ENCODE measurements at places on chromosomes 12 and 14.

- DNase-seq, result peak; percentile 93
Measured at GRCh38 chr12:101773650-101774162, 34.4 kb upstream of the SYCP3 start.

- DNase-seq, result no peak
Measured at GRCh38 chr14:88104710-88105109, 99.8 kb downstream of the GPR65 start.

- DNase-seq, result no peak
Measured at GRCh38 chr12:51429700-51430099, 5.1 kb downstream of the SLC4A8 start.

DNA sequence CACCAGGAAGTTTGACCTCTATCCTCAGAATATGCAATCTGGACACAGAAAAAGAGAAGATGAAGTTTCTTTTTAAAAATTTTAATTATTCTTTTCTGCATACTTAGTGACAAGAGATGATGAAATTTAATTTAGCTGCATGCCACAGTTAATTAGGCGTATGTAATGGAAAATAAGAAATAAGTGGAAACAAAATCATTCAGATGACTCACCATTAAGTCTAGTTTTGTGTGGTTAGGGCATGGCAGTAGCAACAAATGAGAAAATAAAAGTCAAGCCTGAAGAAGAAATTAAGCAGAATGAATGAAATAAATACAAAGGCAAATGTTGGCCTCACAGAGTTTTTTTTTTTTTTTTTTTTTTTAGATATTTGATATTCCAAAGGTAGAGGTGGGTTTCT lies 30.9 kb upstream of the KLRD1 start:
- no peak for DNase-seq

- peak; percentile 43 for DNase-seq
Measured at GRCh38 chr14:104689109-104689880, at the start of gene INF2. Gene INF2 (plus strand): TSS chr14:104689618. CDS start chr14:104701366, 11,748 bp downstream.

- DNase-seq, result no peak
Measured at GRCh38 chr14:95388699-95389098, 69.0 kb upstream of the CLMN start.

- no peak for DNase-seq
Measured at GRCh38 chr12:116294454-116295165, 17.1 kb upstream of the MED13L start.

- DNase-seq, result no peak
Measured at GRCh38 chr12:11832093-11832492, 182.6 kb downstream of the ETV6 start.

- DNase-seq, result no peak
Measured at GRCh38 chr12:12486661-12487240, 75.9 kb downstream of the DUSP16 start.

DNA sequence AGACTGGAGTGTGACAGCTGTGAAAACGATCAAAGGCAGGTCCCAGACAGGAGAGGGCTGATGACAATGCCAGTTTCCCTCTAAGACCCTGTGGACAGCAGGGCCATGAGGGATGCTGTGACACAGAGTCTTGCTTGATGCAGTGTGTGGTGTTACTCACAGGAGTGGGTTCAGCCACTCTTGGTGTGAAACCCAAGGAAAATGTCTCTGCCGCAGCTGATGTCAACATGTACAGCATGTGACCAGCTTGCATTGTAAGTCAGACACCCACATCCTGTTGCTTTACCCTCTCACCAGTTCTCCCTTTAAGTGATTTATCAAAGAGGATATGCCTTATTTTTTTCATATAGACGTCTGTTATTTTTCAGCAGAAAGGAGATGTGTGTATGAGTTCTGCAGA lies 268.6 kb downstream of the BTG1 start:
- DNase-seq, result peak; percentile 88

DNA sequence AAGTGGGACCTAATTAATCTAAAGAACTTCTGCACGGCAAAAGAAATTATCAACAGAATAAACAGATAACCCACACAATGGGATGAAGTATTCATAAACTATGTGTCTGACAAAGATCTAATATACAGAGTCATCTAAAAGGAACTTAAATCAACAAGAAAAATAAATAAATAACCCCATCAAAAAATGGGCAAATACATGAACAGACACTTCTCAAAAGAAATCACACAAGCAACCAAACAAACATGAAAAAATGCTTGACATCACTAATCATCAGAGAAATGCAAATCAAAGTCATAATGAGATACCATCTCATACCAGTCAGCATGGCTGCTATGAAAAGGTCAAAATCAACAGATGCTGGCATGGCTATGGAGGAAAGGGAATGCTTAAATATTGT lies 466.9 kb downstream of the SOX5 start:
- no peak for DNase-seq

DNA sequence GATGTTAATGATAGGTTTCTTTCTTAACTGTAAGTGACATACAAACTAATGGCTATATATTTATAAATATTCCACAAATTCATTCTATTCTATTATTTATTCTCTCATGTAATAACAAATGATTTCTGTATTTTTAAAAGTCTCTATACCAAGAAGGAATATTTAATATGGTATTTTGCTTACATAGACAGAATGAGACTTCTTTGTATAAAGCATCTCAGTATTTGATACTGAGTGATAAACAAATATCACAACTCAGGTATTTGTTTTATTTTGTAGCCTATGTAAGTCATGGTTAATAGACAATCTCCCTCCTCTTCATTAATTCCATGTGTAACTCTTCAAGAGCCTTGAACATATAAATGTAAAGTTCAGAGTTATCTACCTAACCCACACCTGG lies 18.0 kb downstream of the ATL1 start:
- no peak for DNase-seq

DNA sequence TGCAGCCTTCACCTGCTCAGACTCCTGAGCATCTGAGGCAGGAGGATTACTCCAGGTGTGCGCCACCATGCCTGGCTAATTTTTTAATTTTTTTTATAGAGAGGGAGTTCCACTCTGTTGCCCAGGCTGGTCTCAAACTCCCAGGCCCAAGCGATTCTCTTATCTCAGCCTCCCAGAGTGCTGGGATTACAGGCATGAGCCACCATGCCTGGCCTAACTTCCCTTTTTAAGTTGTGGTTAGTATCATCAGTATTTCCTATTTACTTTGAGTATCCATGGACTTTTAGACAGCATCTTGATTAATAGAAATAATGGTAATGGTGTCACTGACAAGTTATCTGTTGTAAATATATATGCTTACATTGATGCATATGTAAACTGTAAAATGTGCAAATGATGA lies 116.9 kb downstream of the FGD4 start:
- DNase-seq, result peak; percentile 33

GRCh38 chr12:27331927-27332324 lies 710 bp upstream of the BMAL2 start:
- no peak for DNase-seq

DNA sequence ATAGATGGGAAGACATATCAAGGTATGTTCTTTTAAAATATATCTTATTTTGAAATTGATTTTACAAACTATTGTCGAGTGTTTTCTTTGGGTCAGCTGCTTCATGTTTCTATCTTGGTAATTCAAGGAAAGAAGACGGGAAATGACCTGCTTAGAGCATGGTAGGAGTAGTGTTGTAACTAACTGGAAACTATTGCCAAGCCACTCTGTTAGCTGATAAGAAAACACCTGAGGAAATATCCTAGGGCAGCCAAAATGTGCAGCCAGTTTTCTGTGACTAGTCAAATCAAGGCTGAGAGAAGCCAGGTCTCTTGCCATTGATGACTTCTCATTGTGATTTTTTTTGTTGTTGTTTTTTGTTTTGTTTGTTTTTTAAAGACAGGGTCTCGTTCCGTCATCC lies 30.2 kb downstream of the METAP2 start:
- no peak for DNase-seq

- DNase-seq, result peak; percentile 93
Measured at GRCh38 chr12:96350982-96351381, 49.3 kb downstream of the CDK17 start.

- DNase-seq, result no peak
Measured at GRCh38 chr12:79140711-79141110, 276.1 kb downstream of the SYT1 start.

DNA sequence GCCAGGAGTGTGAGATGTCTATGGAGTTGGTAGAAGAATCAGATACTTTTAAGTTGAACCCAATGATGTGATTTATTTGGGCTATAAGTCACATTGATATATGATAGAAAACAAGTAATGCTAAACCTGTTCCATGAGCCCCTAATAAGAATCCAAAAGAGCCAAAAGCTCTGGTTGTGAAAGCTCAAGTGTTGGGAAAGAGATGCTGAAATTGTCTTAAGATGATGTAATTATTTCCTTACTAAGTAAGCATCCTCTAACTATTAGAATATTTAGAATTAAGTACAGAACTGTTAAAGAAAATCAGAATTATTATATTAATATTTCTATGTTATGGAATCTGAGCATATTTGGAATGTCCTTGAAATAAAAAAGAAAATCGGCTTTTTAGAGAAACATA lies 17.6 kb upstream of the SLC2A13 start:
- peak; percentile 62 for DNase-seq

- peak; percentile 54 for DNase-seq
Measured at GRCh38 chr12:69059465-69060457, 126.8 kb upstream of the CPM start.

- DNase-seq, result no peak
Measured at GRCh38 chr14:40218282-40218941, 786.2 kb upstream of the FBXO33 start.

DNA sequence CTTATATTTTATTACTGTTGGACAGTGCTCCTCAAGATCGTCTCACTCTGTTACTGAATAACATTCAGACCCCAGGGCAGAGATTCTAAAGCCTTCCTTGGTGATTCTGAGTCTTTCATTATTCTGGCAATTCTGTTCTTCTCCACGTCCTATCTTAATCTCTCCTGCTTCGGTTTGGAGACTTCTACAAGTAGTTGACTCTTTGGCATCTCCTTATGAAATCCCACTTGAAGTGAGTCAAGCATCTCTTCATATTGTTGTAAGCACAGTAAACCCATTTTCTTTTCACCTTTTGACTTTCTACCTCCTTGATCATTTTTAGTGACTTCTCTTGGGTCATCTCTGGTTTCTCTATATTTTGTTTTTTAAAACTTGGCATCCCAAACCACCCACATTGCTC lies 132.8 kb downstream of the SAMD4A start:
- no peak for DNase-seq

DNA sequence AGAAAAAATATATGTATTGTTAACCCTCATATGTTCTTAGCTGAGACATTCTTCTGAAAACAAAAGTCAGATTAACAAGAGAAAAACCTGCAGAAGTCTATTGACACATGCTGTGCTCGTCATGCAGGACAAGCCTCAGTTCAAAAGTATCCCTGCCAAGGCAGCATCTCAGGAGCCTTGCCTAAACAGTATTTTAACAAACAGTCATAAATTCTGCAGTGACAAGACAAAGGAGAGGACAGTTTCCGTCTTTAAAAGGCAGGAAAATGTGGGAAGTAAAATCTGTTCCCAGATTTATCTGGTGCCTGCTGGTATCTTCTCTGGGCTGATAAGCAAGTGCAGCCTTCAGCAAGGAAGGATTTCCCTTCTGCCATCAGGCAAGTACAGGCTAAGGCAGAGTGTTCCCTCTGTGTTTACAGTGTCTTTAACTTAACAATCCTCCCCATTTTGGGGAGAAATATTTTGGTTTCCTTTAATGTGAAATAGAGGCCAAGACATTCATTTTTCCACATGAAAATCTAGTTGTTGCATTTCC lies 480.2 kb upstream of the CCDC196 start:
- DNase-seq, result no peak

DNA sequence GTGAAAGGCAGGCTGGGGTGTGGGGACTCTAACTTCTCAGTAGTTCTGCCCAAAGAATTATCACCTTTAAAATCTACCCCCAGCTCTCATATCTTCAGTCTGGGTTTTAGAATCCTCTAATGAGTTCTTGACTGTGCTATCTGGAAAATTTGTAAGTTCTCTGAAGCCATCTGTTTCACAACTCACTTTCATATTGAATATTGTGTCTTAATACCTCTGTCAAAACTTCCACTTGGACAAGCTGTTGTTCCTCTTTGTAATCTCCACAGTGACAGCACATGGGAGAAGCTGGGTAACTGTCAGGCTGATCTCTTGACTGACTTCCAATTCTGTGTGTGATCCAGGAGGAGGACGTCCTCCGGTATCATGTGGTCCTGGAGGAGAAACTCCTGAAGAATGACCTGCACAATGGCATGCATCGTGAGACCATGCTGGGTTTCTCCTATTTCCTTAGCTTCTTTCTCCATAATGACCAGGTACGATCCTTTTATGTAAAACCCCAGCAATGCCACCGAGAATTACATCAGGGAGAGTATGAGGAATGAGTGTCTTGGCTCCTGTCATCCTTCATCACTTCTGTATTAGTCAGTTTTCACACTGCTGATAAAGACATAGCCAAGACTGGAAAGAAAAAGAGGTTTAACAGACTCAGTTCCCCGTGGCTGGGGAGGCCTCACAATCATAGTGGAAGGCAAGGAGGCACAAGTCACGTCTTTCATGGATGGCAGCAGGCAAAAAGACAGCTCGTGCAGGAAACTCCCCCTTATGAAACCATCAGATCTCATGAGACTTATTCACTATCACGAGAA lies 111.9 kb downstream of the STAB2 start:
- peak; percentile 88 for DNase-seq

DNA sequence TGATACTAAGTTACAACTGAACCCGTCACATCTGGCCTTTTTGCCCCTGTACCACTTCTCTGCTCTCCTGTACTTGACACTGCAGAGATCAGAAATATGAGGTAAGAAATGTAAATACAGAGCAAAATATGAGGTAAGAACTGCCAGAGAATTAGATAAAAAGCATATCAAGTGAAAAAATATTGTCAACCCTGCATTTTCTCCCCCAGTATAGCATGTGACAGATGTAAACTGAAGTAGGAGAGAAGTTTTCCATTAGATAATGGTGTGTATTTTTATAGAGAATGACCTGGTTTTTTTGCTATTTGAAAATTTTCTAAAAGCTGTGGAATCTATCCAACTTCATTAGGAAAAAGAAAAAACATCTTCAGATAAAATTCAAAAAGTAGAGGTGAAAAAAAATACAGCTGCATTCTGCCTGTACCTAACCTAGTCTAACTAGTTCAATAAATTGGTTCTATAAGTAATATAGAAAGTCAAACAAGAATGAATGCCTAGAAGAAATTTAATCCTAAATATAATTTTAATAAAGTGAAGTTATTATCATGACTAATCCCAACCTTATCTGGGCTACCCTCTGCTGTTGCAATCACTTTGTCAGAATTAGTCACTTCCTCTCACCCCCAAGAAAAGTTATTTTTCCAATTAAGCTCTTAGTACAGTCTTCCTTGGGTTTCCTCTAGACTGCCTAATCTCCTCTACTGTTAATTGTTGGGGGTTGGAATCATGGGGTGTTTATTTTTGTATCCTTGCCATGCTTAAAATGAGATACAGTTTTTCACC lies 210.0 kb downstream of the RASSF9 start:
- peak; percentile 37 for DNase-seq

GRCh38 chr12:121701667-121702277 lies 10.8 kb upstream of the TMEM120B start:
- DNase-seq, result no peak

DNA sequence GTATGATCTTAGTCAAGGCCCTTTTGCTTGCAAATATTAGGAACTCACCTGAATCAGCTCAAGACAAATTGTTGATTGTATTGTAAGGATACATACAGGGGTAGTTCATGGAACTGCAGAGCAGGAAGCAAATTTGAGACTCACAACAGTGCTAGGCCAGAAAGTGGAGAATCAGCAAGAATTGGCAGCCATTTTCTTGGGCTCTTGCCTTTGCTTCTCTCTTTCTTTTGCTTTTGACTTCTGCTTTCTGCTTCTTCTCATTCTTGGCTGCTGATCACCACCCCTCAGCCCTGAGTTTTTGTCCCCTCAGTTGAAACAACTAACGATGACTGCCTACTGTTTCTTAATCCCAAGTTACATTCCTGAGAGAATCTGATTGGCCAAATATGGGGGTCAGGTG lies 34.8 kb downstream of the KCNK13 start:
- no peak for DNase-seq
